ENCODE measurements at places on chromosomes 5 and 9. TPM values are rescaled to one million over a fixed set of nuclear protein-coding genes. Genes with fewer than 3 reads are reported as not detected.

Gene CCDC152
- total RNA-seq, result 16.3 TPM

DNA sequence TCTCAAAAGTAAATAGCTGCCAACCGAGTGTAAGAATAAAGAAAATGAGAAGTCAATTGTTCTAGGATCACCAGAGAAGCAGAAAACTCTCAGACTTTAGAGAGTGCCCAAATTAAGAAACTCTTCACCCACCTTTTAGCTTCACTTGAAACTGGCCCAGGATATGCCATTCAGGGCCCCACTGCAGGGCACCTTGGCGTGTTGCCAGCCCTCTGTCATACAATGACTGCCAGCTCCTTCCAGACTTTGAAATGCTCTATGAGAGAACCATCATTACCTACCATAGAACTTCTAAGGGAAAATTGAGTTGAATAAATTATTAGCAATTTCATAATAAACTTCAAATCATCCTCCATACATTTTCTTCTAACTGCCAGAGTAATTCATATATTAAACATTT is 240.5 kb downstream of the CETN3 start:
- peak; percentile 16 for DNase-seq
- H3K36me3 ChIP-seq, result no peaks in the 10 kb centered on the region
- H3K4me1 ChIP-seq, result no peaks in the 10 kb centered on the region

DNA sequence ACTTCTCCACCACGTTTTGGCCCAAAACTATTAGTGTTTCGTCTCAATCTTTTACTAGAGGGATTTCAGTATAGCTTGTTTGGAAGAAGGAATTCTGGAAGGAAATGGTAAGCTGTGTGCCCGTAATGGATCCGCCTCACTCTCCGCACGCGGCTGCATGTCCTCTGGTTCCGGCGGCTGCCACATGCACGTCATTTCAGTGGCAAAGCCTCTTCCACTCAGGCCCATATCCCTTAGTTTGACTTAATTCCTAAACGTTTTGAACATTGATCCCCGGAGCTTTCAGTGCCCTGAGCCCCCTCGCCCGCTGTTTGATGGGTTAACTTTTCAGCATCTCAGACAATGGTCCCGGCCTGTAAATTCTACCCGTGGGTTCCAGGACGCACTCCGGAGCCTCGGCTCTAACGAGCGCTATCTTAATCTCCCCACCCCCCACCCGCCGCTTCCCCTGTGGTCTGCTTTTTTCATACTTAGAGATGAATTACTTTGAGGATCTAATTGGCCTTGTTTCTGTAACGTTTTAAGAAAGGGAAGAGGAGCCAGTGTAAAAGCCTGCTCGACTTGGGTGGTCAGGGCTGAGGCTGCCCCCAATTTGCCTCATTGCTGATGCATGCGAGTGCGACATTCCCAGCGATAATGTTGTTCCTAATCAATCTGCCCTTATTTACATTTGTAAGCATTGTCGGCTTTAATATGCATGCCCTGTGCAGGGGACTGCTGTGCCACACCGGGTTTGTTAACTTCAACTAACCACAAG is 4.6 kb downstream of the PTCH1 start:
- peaks cover 13% of the 10 kb centered on the region for H3K27me3 ChIP-seq
- H3K4me3 ChIP-seq, result peak overlapping the region; percentile 88
- peaks cover 9% of the 10 kb centered on the region for H3K4me1 ChIP-seq
- no peak overlapping the region for H3K27ac ChIP-seq
- peaks cover 55% of the 10 kb centered on the region for H3K36me3 ChIP-seq

DNA sequence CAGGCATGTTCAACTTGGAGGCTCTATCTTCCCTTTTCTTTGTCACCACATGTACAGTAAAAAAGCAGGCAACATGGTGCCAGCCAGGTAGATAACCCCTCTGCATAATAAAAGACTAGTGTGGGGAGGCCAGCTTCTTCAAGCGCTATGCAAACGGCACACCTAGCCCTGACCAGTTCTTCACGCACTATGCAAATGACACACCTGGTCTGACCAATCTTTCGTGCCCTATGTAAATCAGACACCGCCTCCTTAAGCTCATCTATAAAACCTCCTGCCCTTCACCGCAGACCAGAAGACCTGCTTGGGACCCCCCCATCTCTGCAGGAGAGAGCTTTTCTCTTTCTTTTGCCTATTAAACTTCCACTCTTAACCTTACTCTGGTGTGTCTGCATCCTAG is 28.1 kb upstream of the UGCG start:
- no peaks in the 10 kb centered on the region for H3K27me3 ChIP-seq
- H3K36me3 ChIP-seq, result peaks cover 4% of the 10 kb centered on the region
- no peak overlapping the region for H3K27ac ChIP-seq
- no peak overlapping the region for H3K4me3 ChIP-seq
- DNase-seq, result no peak

DNA sequence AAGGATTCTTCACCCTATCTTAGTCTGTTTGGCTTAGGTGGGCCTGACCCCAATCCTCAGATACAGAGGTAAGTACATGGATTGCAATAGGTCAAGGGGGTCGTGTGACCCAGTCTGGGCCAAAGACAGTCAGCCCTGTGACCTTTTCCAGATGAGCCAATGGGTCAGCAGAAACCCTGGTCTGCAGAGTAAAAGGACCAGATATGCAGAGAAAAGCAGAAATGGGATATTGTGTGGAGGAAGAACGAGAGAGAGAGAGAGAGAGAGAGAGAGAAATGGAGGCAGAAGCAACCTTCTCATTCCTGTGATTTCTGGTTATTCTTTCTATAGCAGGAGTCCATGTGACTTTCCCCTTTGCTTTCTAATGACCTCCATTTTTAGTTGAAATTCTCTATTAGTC is 40.4 kb upstream of the CRB2 start:
- H3K36me3 ChIP-seq, result no peaks in the 10 kb centered on the region
- peaks cover 35% of the 10 kb centered on the region for H3K27me3 ChIP-seq
- DNase-seq, result no peak
- H3K4me1 ChIP-seq, result no peaks in the 10 kb centered on the region
- H3K4me3 ChIP-seq, result no peak overlapping the region

Gene PCDHB5
- total RNA-seq, result not detected

All from Calu3 (cell line).